ENCODE measurements at places on chromosomes 5 and 9. TPM values are rescaled to one million over a fixed set of nuclear protein-coding genes. Genes with fewer than 3 reads are reported as not detected.

GRCh38 chr9:31996331-31996730, 388.1 kb upstream of the ACO1 start:
- no peak for DNase-seq
- no peak overlapping the region for H3K27ac ChIP-seq
- no peaks in the 10 kb centered on the region for H3K27me3 ChIP-seq

DNA sequence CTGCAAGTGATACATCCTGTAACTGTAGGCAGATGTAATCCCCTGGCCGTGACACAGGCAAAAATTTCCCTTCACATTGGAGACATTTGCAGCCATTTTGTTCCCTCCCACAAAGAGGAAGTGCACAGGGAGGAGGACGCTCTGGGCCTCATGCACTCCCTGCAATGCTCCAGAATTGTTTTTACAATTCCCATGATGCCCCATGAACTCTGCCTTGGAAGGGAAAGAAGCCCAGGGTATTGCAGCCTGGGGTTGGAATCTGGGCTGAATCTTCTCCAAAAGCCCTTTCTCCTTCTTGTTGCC, 491.7 kb downstream of the CCDC171 start:
- H3K36me3 ChIP-seq: no peaks in the 10 kb centered on the region
- H3K27ac ChIP-seq: no peak overlapping the region
- no peak overlapping the region for H3K4me3 ChIP-seq
- no peak for DNase-seq
- H3K4me1 ChIP-seq: no peaks in the 10 kb centered on the region

DNA sequence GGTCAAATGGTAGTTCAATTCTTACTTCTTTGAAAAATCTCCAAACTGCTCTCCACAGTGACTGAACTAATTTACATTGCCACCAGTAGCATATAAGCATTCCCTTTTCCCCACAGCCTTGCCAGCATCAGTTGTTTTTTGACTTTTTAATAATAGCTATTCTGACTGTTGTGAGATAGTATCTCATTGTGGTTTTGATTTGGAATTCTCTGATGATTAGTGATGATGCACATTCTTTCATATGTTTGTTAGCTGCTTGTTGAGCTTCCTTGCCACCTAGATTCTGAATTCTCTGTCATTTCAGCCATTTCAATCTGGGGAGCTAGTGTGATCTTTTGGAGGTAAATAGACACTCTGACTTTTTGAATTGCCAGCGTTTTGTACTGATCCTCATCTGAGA, 24.0 kb downstream of the CDK20 start:
- no peak overlapping the region for H3K27ac ChIP-seq
- no peaks in the 10 kb centered on the region for H3K4me1 ChIP-seq
- H3K36me3 ChIP-seq: no peaks in the 10 kb centered on the region
- DNase-seq: no peak
- no peaks in the 10 kb centered on the region for H3K27me3 ChIP-seq

GRCh38 chr9:83027153-83027891, 35.6 kb downstream of the RASEF start:
- H3K27me3 ChIP-seq: no peaks in the 10 kb centered on the region
- no peaks in the 10 kb centered on the region for H3K36me3 ChIP-seq
- H3K4me1 ChIP-seq: no peaks in the 10 kb centered on the region
- H3K4me3 ChIP-seq: no peak overlapping the region
- no peak overlapping the region for H3K27ac ChIP-seq

DNA sequence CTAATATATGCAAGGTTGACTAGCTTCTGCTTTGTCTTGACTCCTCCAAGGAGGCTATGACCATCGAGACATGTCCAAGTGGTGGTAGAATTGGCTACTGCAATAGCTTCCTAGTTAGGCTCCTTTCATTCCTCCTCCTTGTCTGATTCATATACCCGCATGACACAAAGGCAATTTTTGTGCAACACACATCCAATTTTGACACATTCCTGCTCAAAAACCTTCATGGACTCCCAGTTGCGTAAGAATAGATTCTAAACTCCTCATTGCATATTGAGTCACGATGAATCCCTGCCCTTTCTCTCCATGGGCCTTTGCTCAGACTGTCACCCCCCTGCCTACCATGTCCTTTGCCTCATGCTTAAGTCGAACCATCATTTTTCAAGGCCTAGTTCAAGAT, 344.5 kb downstream of the ACTL7B start:
- no peaks in the 10 kb centered on the region for H3K4me1 ChIP-seq
- H3K27me3 ChIP-seq: no peaks in the 10 kb centered on the region
- no peak for DNase-seq
- no peaks in the 10 kb centered on the region for H3K36me3 ChIP-seq

- no peak for DNase-seq
- no peak overlapping the region for H3K27ac ChIP-seq
- no peaks in the 10 kb centered on the region for H3K27me3 ChIP-seq
- no peak overlapping the region for H3K4me3 ChIP-seq
- no peaks in the 10 kb centered on the region for H3K4me1 ChIP-seq
These were observed 123.8 kb upstream of the SHB start for GRCh38 chr9:38192731-38193265.

DNA sequence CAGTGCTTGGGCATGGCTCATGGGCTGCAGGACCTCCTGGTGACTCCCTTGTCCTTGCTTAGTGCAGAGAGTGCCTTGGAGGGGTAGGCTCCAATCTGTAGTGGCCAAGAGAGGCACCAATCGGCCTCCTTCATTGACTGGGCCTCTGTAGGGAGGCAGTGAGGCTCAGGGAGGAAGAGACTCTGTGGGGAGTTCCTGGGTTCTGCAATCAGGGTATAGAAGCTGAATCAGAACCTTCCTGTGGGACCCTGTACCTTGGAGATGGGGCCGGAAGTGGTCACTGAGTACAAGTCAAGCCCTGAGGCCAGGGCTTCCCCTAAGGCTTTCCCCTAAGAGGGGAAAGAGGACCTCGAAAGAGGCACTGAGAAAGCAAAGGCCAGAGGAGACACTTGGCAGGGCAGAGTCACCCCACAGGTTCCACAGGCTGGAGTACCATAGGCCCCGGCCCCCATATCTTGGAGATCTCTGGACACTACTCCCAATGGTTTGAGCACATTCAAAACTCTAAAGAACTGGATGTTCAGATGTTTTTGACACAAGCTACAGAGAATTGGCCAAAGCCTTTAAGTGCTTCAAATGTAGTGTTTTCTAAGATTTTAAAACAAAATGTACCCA, 190.5 kb downstream of the HSPA4 start:
- no peaks in the 10 kb centered on the region for H3K4me1 ChIP-seq
- no peak for DNase-seq
- no peaks in the 10 kb centered on the region for H3K36me3 ChIP-seq
- no peak overlapping the region for H3K27ac ChIP-seq

- H3K4me3 ChIP-seq: no peak overlapping the region
- DNase-seq: no peak
- H3K27me3 ChIP-seq: no peaks in the 10 kb centered on the region
- no peaks in the 10 kb centered on the region for H3K36me3 ChIP-seq
- no peaks in the 10 kb centered on the region for H3K4me1 ChIP-seq
These were observed 99.8 kb downstream of the ATPSCKMT start for GRCh38 chr5:10149911-10150310.

DNA sequence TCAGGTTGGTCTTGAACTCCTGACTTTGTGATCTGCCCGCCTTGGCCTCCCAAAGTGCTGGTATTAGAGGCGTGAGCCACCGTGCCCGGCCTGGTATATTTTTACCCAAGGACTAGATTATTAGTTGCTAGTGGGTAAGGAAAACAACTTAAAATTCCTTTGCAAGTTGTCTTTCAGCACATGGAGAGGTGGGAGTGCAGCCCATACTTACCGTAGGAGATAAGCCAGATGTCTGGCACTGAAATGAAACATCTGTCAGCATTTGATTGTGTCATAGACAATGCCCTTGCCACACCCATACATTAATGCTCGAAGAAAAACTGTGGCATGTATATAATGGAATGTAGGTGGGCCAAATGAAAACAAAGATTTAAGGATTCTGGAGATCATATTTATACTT, 36.6 kb upstream of the ANKH start:
- H3K36me3 ChIP-seq: no peaks in the 10 kb centered on the region
- H3K27ac ChIP-seq: no peak overlapping the region
- no peaks in the 10 kb centered on the region for H3K4me1 ChIP-seq

CDX1 gene
- 177 TPM for total RNA-seq

CBY3 gene
- not detected for total RNA-seq

F2RL1 gene
- total RNA-seq: 70.5 TPM

ADGRD2 gene
- total RNA-seq: not detected

Measured in Peyer's patch (tissue), 4 donors.